ENCODE measurements at places on chromosomes 6 and 20.

DNA sequence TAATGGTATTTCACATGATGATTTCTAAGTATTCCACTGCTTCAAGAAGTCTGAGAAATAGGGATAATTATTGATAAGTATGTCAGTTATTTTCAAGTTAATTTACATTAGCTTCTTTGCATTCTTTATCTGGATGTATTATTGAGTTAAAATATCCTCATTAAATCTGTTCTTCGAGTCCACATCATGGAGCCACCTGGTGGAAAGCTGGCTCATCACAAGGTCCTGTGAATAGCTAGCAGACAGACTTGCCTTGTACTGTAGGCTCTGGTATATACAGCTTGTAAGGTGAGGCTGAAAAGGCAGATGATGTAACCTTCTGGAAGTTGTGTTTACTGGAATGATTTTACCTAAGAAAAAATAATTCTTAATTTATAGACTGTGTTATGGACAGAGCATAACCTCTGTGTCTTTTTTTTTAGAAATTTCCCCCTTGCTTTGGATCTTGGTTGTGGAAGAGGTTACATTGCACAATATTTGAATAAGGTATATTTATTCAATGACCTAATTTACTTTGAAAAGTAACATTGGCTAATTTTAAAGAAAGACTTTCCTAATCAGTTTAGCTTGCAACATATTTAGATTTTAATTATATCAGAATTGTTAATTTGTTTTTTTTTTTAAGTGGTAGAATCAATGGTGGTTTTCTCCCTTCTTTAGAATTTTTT, 3.5 kb downstream of the NDUFAF5 start:
- DNase-seq: peak; percentile 56

DNA sequence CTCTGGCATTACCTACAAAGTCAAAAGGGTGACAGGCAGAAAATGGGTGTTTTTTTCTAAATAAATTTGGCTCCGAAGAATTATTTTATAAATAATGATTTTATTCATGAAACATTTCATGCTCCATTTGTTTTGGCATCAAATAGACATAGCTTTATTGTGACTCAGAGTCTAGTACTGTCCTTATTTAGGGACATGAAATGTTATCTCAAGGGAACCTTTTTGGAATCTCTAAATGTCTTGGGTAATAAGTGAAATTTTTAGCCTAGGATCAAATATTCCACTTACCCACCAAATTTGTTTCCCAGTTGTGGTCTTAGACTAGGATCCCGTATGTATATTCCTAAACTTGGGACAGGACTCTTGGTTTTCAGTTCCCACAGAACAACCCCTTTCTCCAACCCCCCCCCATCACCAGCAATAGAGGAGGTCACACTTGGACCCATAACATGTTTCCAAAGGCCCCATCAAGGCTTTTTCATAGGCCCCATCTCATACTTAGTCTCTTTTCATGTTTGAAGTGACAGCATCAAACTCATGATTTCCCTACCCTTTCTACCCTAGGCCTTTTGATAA, 81.8 kb downstream of the JAG1 start:
- DNase-seq: no peak

DNA sequence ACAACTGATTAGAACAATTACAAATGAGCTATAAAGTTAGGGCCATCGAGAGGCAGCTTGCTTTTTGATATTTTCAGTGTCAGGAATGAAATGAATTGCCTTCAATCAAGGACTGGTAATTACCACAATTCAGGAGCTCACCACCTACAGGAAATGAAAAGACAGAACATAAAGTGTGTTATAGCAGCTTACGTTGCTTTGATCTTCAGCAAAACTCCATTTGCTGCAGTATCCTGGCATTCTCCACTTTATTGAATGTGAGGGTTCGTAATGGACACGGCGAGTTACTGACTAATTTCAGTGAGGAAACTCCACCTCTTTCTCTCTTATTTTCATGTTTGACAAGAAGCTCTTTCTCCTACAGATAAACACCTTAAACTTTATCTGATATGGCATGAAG, 440.0 kb upstream of the HSF2 start:
- DNase-seq: peak; percentile 20

DNA sequence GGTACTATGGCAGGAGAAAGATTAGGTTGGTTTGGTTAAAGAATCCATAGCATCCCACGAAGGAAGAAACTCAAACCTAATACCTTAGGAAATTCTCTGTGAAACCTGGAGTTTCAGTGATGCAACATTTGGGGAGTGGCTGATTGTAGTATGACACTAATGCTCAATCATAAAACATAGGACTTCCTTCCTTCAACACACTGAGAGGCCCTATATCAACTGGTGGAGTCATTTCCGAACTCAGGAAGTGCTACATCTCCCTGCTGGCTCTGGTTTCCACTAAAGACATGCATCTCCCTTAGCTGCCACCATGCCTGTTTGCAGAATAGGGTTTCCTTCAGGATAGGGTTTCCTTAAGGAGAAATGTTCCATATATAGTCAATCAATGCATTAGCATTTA, 5.2 kb upstream of the MANEA start:
- DNase-seq: no peak

DNA sequence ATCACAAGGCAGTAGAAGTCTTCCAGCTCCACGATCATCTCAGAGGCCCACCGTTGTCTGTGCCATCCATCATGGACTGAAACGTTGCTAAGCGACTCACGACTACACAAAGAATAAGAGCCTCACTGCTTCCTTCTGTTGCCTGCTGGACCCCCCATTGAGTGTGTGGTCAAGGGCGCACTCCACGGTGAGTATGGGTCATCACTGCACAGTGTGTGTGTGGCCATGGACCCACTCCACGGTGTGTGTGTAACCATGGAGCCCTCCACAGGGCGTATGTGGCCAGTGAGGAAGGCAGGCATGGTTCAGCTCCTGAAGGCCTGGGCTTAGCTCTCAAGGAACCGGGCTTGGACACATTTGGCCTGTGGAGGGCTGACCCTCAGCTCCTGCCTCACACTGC, 123.4 kb upstream of the AFDN start:
- DNase-seq: no peak

- DNase-seq: no peak
Observed at GRCh38 chr20:16539280-16540021, 33.8 kb downstream of the KIF16B start.

DNA sequence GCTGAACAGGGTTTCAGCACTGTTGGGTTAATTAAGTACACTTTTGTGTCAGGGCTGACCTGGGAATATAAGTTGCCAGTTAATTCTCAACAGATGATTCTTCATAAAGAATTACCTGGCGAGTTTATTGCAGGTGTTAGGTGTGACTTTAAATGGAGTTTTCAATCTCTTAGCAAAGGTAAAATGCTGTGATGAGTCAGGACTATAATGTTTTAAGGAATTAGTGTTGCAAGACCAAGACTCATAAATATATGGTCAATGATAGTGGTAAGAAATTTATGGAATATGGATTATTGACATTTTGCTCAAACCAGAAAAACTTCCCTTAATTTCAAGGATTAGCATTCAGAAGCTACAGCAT, 50.0 kb upstream of the PLCG1 start:
- DNase-seq: no peak
